Posterior cingulate gyrus (tissue), 11 donors: ENCODE measurements at places on chromosomes 5 and 9.
A peak's percentile ranks its signal among the peaks of the same experiment; 100 is the strongest.

DNA sequence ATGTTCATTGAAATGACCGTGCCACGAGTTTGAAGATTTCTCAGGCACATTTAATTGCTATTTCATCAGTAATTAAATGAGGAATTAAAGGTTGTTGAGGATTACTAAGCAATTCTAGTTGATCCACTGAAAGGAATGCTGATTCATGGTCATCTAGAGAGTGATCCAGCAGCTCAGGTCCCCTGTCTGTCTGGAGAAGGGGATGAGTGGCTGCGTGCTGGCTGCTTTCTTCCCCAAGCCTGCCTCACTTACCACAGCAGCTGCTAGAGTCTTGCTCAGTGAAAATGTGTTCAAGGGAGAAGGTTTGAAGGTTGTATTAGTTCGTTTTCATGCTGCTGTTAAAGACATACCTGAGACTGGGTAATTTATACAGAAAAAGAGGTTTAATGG is 7.8 kb upstream of the TGFBI start:
- no peak for DNase-seq

GRCh38 chr5:2374703-2375102 is 376.8 kb downstream of the IRX2 start:
- no peak for DNase-seq

GRCh38 chr5:127031147-127031862 is 947 bp upstream of the MARCHF3 start:
- no peak for DNase-seq

DNA sequence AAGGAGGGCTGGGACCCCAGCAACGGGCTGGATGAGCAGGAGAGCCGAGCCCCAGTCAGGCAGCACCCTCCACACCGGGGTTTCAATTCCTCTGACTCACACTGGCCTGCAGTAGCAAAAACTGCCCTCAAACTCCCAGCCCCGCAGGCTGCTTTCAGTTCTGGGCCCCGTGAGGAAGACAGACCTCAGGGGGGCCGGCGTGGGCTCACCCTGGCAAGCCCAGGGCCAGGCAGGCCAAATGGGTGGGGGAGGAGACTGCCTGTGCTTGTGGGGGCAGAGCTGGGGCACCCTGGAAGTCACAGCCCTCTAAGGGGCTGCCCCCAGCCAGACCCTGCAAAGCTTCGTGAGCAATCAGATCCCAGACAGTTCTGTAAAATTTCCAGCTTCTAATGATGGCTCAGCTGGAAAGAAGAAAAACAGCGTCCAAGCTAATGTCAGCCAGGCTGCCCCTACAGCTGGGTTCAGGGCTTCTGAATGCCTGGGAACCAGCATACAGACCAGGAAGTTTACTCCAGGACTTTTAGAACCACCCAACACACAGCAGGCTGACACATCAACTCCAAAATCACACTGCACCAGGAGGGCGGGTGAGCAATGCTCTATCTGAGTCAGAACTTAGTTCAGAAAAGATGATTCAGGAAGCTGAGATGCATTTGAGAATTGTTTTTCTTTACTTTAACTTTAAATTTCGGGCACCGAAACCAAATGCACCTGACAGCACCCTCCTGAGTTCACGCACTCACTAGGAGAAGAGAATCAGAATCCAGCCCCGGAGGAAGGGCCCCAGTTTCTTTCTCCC is 34.7 kb downstream of the LPCAT1 start:
- DNase-seq = no peak

DNA sequence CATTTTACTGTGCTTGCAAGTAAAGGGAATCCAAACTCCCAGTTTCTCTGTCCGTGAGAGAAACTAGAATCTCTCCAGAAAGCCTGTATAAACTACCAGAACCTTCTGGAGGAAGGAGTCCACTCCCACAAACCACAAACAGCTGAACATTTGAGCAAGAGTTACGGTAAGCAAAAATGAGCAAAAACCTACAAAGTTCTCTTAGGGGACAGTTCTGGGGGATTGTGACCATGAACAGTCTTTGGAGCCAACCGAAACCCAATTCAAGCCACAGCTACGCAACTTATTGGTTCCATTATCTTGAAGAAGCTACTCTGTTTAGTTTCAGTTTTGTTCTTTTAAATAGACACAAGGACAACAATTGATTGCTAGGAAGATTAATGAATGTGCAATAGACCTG is 330.6 kb downstream of the ASTN2 start:
- no peak for DNase-seq

GRCh38 chr9:8652255-8652654 is 852.7 kb upstream of the DMAC1 start:
- no peak for DNase-seq

GRCh38 chr9:82188817-82189216 is 200.2 kb downstream of the SPATA31D1 start:
- DNase-seq = no peak

DNA sequence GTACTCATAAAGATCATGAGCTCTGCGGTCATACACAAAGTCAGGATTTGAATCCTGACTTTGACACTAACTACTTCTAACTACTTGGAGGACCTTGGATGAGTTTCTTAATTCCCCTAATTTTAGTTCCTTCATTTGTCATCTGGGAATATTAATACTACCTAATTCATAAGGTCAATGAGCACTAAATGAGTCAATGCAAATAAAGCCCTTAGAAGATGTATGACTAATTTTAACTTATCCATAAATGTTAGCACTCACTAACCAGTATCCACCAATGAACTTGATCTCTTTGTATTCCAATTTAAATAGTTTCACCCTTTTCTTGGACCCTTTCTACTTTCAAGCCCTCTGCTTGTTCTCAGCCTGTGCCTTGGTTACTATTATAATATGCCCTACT is 1106.4 kb downstream of the CDH18 start:
- DNase-seq = no peak

DNA sequence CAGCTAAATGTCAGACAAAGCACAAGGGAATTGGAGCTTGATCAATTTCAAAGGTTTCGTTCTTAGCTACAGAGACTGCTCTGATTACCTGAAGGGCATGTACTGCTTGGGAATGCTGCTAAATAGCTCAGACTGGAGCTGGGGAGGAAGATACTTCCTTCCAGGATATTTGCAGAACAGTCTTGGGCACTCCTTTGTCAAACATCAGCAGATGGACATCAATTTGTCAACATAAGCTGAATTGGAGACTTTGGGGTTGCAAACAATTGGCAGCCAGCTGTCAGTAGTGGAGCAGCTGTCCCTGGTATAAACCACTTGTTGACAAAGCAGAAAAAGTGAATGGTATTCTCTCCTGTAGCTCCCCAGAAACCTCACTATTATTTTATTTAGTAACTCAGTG is 182.0 kb downstream of the CCDC192 start:
- no peak for DNase-seq

DNA sequence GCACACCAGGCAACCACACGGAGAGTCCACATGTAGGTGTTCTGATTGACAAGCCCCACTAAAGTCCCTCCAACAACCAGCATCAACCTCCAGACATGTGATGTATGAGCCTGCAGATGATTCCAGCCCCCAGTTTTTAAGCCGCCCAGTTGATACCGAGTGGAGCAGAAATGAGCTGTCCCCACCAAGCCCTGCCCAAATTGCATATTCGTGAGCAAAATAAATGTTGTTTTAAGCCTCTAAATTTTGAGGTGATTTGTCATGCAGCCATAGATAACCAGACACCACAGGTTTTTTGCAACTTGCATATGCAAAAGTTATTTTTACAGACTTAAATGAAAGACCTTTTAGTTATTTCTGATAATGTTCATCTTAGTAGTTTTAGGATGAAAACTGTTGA is 187.7 kb downstream of the PIK3R1 start:
- DNase-seq = peak; percentile 64

- no peak for DNase-seq
Observed at GRCh38 chr5:116699332-116699731, 124.7 kb upstream of the SEMA6A start.

DNA sequence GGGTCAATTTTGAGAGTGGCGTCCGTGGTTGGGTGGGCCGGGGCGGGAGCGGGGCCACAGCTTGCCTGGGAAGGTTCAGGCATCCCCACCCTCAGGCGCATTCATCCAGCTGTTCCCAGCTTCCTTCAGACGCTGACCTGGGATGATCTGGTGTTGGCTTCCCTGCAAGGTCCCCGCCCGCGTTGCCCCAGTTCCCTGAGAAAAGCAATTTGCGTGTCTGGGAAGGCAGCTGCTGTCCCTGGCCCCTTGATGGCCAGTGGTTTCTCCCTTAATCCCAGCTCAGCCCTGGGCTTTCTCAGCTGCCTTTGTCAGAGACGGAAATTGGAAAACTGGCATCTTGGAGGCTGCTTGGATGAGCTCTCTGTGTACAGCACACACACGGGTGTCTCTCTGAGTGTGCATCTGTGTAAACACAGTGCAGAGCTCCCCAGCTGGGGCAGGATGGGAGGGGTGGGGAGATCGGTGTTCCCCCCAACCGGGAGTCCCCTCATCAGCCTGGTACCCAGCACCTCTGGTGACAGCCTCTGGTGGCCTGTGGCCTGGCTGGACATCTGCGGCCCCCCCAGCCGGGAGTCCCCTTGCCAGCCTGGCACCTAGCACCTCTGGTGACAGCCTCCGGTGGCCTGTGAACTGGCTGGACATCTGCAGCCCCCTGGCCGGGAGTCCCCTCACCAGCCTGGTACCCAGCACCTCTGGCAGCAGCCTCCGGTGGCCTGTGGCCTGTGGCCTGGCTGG is 94.0 kb downstream of the COL5A1 start:
- DNase-seq = no peak

DNA sequence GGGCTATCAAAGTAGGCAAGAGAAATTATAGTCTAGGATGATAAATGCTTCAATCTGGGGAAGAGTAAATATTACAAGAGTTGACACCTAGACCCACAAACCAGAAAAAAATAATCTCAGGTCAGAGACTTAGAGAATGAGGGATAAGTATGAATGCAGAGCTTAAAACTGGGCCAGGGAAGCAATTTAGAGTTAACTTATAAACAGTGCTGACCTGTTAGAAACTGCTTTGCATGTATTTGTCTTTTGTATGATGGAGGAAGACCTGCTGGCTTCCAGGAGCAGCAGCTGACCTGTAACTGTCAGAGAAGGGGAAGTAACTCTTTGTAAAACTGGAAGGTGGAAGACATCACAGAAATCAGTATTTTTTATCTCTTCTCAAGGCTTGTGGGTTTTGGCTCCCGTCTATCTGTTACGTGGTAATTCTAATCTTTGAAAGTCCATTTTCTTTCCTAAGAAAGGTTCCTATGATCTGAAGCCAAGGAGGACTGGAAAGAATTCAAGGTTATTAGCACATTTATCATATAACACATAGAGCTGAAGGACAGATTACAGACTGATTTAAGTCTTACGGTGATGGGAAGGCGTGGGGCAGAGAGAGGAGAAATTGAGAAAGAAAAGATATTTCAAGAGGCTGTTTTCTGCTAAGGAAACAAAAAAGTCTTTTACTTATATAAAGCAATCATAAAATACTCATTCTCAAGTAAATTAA is 114.7 kb upstream of the ADAMTS19 start:
- DNase-seq = no peak

DNA sequence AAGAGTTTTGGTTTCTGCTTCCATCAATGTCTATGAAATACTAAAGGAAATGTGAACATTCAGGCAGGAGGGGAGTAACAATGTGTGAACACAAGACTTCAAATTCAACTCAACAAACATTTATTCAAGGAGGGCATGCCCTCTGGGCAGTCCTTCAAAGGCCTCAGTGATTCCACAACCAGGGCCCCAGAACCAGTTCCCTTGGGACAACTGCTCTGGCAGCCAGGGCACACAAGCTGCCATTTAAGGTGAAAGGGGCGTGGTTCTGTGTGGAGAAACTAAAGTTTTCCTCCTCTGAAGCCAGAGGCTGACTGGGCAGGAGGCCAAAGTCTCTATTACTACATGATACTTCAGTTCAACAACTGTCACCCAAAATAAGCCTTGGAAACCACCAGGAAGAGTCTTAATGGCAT is 3.2 kb downstream of the RBM18 start:
- DNase-seq = no peak

DNA sequence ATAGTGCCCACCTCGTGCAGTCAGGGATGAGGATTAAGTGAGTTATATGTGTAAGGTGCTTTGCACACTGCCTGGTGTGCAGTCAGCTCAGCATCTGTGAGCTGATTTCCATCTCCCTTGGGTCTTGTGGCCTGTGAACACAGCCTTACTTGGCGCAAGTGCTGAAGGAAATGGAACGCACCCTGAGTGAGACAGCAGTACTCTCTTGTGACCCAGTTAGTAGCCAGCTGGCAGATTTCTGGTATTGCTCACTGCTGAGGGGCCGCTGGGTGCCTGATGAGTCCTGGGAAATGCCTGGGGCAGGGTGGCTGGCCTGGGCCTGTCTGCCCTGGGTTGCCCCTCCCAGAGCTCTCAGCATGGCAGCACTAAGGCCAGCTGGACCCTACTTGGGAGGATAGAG is 90.9 kb upstream of the BOD1 start:
- no peak for DNase-seq

GRCh38 chr5:144128844-144129243 is 41.6 kb downstream of the YIPF5 start:
- no peak for DNase-seq

GRCh38 chr5:175487514-175488222 is 9.3 kb downstream of the SFXN1 start:
- no peak for DNase-seq

DNA sequence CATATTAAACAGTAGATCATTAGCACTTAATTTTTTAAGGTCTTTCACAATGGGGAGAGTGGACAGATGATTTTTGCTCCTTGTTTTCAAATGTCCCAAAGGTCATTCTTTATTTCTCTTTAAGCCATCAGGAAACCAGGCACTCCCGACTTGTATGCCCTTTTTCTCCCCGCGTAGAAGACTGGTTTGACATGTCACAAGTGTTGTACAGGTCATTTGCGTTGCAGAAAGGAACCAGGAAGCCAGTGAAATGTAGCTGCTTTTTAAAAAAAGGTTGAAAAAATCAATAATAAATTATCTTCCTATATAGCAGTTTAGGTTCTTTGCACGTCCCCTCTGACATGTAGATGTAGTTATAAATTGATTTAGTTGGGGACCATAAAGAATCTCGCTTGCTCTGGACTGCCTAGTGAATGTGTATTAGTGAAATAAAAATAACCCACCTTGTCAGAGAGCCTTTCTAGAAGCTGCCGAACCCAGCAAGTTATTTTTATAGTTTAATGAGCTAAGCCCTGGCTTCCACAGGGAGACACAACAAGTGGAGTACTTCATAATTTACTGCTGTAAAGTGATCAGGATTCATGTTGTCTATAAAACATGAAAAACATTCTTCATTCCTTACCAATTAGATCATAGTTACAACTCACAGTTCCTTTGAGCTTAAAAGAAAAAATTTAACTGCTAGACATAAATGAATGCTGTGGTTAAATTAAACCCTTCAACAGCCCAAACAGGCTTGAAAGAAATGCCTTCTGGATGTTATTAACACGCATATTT is 404.6 kb downstream of the CSNK1G3 start:
- no peak for DNase-seq

DNA sequence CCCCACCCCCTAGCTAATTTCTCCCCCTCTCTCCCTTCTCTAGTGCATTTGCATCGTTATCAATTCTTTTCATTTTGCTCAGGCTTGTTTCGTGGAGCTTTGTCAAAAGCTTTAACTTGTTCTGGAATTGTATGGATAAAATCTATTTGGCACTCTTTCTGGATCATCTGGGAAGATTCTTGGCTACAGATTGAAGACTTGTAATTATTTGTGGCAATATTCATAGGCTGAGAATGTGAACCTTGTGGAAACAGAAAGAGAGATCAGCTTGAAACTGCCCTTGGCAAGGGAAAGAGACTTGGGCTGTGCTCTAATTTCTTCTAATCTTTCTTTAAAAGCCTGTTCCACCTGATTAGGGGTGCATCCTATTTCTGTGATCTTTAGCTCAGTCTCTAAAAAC is 340.6 kb upstream of the DAB2 start:
- no peak for DNase-seq

GRCh38 chr5:109468737-109469420 is 59.1 kb upstream of the PJA2 start:
- peak; percentile 69 for DNase-seq

GRCh38 chr9:90979639-90980038 is 178.0 kb downstream of the SYK start:
- DNase-seq = no peak
